ENCODE measurements at places on chromosomes 3 and 15.

GRCh38 chr3:52162250-52162872 is 8.1 kb upstream of the POC1A start:
- no peaks in the 10 kb centered on the region for H3K36me3 ChIP-seq
- H3K4me1 ChIP-seq: no peaks in the 10 kb centered on the region
- H3K4me3 ChIP-seq: no peak overlapping the region
- no peak overlapping the region for H3K27ac ChIP-seq

GRCh38 chr3:74518610-74519009 is 95.8 kb downstream of the CNTN3 start:
- H3K4me3 ChIP-seq: no peak overlapping the region
- H3K36me3 ChIP-seq: no peaks in the 10 kb centered on the region
- no peaks in the 10 kb centered on the region for H3K4me1 ChIP-seq
- no peaks in the 10 kb centered on the region for H3K27me3 ChIP-seq
- H3K27ac ChIP-seq: no peak overlapping the region
- DNase-seq: no peak

- peaks cover 68% of the 10 kb centered on the region for H3K4me1 ChIP-seq
- no peak for DNase-seq
- peaks cover 6% of the 10 kb centered on the region for H3K36me3 ChIP-seq
- peak overlapping the region; percentile 63 for H3K4me3 ChIP-seq
- peak overlapping the region; percentile 78 for H3K27ac ChIP-seq
Observed at GRCh38 chr3:171269542-171269941, 190.7 kb downstream of the TNIK start.

DNA sequence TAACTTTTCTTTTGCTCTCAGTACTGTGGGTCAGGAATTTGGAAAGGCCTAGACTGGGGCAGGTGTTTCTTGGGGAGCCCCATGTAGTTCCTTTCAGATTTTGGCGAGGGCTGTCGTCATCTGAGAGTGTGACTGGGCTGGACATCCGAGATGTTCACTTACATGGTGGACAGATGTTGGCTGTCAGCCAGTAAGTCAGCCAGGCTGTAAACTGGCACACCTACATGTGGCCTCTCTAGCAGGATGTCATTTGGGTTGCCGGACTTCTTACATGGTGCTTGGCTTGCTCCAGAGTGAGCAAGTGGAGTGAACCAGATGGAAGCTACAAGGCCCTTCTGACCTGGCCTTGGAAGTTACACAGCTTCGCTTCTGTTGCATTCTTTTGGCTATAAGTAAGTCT is 20.7 kb downstream of the TATDN2 start:
- H3K36me3 ChIP-seq: peaks cover 58% of the 10 kb centered on the region
- peaks cover 47% of the 10 kb centered on the region for H3K4me1 ChIP-seq
- H3K27me3 ChIP-seq: no peaks in the 10 kb centered on the region
- no peak for DNase-seq
- no peak overlapping the region for H3K27ac ChIP-seq
- no peak overlapping the region for H3K4me3 ChIP-seq

DNA sequence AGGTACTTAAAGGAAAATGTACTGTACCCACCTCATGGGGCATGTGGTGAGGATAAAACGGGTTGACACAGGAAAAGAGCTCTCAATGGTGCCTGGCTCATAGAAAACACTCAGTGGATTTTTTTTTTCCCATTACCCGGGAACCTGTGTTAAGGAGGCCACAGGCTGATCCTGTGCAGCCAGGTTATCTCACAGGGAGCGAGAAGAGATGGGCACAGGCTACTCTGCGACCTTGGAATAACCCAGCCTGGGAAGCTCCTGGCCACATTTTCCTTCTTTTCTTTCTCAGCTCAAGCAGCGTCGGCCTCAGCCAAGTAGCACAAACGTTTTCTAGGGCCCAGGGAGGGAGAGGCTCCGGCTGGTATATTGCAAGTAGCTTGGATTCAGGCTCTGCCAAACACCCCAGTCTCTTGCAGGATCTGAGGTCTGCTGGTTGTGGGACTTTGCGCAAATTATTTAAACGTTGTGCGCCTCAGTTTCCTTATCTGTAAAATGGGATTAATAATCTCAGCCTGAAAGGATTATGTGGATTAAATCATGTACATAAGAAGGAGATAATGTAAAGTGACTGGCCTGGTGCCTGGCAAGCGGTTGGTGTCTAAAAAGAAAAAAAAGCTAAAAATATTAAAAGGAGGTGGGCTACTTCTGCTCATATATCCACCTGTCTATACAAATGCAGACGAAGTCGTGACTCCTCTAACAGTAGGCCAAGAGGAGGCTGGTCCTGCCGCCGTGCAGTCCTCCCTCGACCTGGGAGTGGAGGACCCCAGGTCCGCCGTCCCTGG is 2.2 kb downstream of the FURIN start:
- H3K36me3 ChIP-seq: peaks cover 41% of the 10 kb centered on the region
- peaks cover 57% of the 10 kb centered on the region for H3K4me1 ChIP-seq
- peak overlapping the region; percentile 83 for H3K4me3 ChIP-seq

DNA sequence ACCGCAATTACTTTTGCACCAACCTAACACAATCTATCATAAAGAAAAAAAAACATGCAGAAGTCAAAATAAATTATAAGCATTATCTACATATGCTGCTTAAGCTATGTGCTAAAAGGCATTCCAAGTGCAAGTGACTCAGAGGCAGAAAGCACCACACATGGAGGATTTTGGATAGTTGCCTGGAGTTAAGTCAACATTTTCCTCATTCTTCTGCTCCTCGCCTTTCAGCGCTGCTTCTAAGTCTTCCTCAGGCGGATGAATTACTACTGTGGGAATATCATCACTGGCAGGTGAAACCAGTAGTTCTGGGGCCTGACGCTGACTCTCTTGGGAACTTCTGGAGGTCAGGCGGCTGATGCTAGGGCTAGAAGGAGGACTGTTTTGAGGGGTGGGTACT is 53.1 kb downstream of the SLC4A7 start:
- H3K4me1 ChIP-seq: peaks cover 3% of the 10 kb centered on the region
- peaks cover 61% of the 10 kb centered on the region for H3K36me3 ChIP-seq
- H3K27ac ChIP-seq: no peak overlapping the region
- no peak for DNase-seq
- no peak overlapping the region for H3K4me3 ChIP-seq
- no peaks in the 10 kb centered on the region for H3K27me3 ChIP-seq

DNA sequence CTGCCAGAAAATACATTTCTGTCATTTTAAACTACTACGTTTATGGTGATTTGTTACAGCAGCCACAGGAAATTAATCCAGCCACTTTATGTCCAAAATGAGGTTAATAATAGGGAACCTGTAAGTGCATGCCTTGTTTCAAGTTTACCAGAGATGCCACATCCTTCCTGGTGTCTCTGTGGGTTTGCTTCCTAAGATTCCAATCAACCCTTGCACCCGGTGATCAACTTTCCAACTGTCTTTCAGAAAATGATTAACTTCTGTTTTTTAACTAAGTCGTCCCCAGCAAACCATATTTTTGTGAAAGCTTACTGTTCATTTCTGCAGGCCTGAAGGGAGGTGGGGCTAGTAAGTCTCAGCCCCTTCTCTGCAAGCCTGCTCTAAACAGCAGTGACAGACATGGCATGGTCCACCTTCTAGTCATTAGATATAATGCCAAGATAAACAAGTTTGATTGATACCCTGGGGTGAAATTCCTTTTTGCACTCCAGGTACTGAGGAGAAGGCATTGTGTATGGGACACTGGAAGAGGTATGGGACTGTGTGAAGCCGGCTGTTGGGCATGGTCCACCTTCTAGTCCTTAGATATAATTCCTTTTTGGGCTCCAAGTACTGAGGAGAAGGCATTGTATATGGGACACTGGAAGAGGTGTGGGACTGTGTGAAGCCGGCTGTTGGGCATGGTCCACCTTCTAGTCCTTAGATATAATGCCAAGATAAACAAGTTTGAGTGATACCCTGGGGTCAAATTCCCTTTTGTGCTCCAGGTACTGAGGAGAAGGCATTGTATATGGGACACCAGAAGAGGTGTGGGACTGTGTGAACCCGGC is 11.1 kb upstream of the TMC3 start:
- no peaks in the 10 kb centered on the region for H3K27me3 ChIP-seq
- H3K36me3 ChIP-seq: no peaks in the 10 kb centered on the region
- no peak overlapping the region for H3K4me3 ChIP-seq
- H3K27ac ChIP-seq: no peak overlapping the region

DNA sequence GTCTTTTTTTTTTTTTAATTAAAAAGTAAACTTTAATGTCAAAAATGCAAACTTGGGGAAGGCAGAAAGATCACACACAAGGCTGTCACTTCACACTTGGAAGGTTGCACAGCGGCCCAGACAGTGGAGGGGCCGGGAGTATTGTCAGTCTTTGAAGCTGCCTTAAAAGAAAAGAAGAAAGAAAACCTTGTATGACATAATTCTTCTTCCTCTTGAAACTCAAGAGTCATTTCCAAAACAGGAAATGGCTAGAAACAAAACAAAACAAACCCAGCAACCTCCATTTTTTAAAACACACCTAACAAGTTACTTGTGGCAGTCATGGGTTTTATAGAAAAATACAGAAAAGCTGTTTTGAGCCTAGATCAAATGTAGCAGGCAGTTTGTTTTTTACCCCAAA is 68.1 kb upstream of the MAGI1 start:
- peaks cover 2% of the 10 kb centered on the region for H3K4me1 ChIP-seq
- no peak overlapping the region for H3K27ac ChIP-seq
- no peaks in the 10 kb centered on the region for H3K36me3 ChIP-seq
- H3K27me3 ChIP-seq: no peaks in the 10 kb centered on the region
- no peak overlapping the region for H3K4me3 ChIP-seq
- no peak for DNase-seq

- no peak overlapping the region for H3K27ac ChIP-seq
- H3K4me1 ChIP-seq: peaks cover 1% of the 10 kb centered on the region
- H3K36me3 ChIP-seq: peaks cover 1% of the 10 kb centered on the region
- no peaks in the 10 kb centered on the region for H3K27me3 ChIP-seq
Observed at GRCh38 chr3:111936967-111937366, 41.9 kb upstream of the ABHD10 start.

GRCh38 chr15:48595981-48596380 is 49.5 kb downstream of the FBN1 start:
- no peak overlapping the region for H3K4me3 ChIP-seq
- peaks cover 2% of the 10 kb centered on the region for H3K4me1 ChIP-seq
- H3K27me3 ChIP-seq: peaks cover 31% of the 10 kb centered on the region
- H3K27ac ChIP-seq: no peak overlapping the region
- no peaks in the 10 kb centered on the region for H3K36me3 ChIP-seq

- no peak overlapping the region for H3K4me3 ChIP-seq
- H3K27ac ChIP-seq: no peak overlapping the region
- H3K4me1 ChIP-seq: no peaks in the 10 kb centered on the region
- no peaks in the 10 kb centered on the region for H3K27me3 ChIP-seq
- no peak for DNase-seq
Observed at GRCh38 chr3:113129168-113129567, 82.2 kb upstream of the BOC start.

GRCh38 chr15:67080118-67080899 is 14.9 kb downstream of the SMAD3 start:
- H3K4me1 ChIP-seq: peaks cover 92% of the 10 kb centered on the region
- H3K36me3 ChIP-seq: peaks cover 75% of the 10 kb centered on the region
- no peak overlapping the region for H3K4me3 ChIP-seq
- H3K27ac ChIP-seq: peak overlapping the region; percentile 93
- DNase-seq: no peak
- no peaks in the 10 kb centered on the region for H3K27me3 ChIP-seq

- no peak for DNase-seq
- no peak overlapping the region for H3K4me3 ChIP-seq
- peaks cover 4% of the 10 kb centered on the region for H3K4me1 ChIP-seq
- no peaks in the 10 kb centered on the region for H3K36me3 ChIP-seq
- no peak overlapping the region for H3K27ac ChIP-seq
- H3K27me3 ChIP-seq: peaks cover 7% of the 10 kb centered on the region
Observed at GRCh38 chr3:190337301-190337700, 15.1 kb upstream of the CLDN1 start.

DNA sequence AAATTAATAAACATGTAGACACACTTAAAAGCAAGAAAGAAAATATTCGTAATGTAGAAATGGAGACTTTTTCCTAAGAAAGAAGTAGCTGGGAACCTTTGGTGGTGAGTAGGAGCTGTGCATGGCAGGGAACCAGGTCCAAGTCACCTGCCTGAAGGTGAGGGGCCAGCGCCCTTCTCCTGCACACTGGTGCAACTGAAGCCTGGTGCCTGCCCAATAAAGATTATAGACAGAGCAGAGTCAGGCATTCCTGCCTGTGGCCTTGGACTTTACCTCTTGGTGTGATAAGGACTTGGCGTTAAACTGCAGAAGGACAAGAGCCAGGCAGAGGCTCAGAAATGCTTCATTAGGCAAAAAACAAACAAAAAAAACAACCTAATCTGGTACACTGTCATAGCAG is 14.2 kb downstream of the CFAP91 start:
- no peak for DNase-seq
- no peaks in the 10 kb centered on the region for H3K27me3 ChIP-seq
- no peaks in the 10 kb centered on the region for H3K4me1 ChIP-seq
- H3K36me3 ChIP-seq: no peaks in the 10 kb centered on the region

GRCh38 chr3:194396859-194397756 is 2.0 kb downstream of the GP5 start:
- H3K27me3 ChIP-seq: peaks cover 54% of the 10 kb centered on the region
- peak overlapping the region; percentile 69 for H3K4me3 ChIP-seq
- no peaks in the 10 kb centered on the region for H3K36me3 ChIP-seq
- DNase-seq: peak; percentile 56

- H3K4me1 ChIP-seq: no peaks in the 10 kb centered on the region
- peaks cover 10% of the 10 kb centered on the region for H3K27me3 ChIP-seq
- H3K4me3 ChIP-seq: no peak overlapping the region
- H3K36me3 ChIP-seq: no peaks in the 10 kb centered on the region
- no peak for DNase-seq
Observed at GRCh38 chr15:93360976-93361375, 272.0 kb upstream of the RGMA start.

DNA sequence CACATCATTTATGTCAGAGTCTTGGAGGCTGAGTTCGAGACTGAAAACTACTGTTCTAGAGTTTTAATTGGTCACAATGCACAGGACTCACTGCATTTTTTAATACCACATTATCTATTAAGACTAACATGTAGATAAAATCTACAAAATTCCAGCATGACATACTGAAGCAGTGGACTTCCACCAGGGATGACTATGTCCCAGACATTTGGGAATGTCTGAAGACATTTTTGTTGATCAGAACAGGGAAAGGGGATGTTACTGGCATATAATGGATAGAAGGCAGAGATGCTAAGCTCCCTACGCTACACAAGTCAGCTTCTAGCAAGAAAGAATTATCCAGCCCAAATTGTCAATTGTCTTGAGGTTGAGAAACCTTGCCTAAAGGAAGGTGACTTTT is 419.0 kb upstream of the TGFBR2 start:
- H3K4me3 ChIP-seq: no peak overlapping the region
- H3K4me1 ChIP-seq: no peaks in the 10 kb centered on the region
- no peaks in the 10 kb centered on the region for H3K36me3 ChIP-seq
- H3K27me3 ChIP-seq: peaks cover 13% of the 10 kb centered on the region
- no peak overlapping the region for H3K27ac ChIP-seq

GRCh38 chr3:184306341-184306972 is 7.4 kb downstream of the PSMD2 start:
- no peak overlapping the region for H3K4me3 ChIP-seq
- peaks cover 68% of the 10 kb centered on the region for H3K36me3 ChIP-seq
- H3K4me1 ChIP-seq: peaks cover 3% of the 10 kb centered on the region
- no peaks in the 10 kb centered on the region for H3K27me3 ChIP-seq
- DNase-seq: no peak

- H3K27me3 ChIP-seq: no peaks in the 10 kb centered on the region
- peaks cover 40% of the 10 kb centered on the region for H3K36me3 ChIP-seq
- no peak for DNase-seq
- peaks cover 18% of the 10 kb centered on the region for H3K4me1 ChIP-seq
- H3K27ac ChIP-seq: no peak overlapping the region
Observed at GRCh38 chr3:98398513-98398912, 8.0 kb downstream of the OR5K3 start.

- H3K27ac ChIP-seq: no peak overlapping the region
- peaks cover 11% of the 10 kb centered on the region for H3K4me1 ChIP-seq
- no peak for DNase-seq
- no peak overlapping the region for H3K4me3 ChIP-seq
- no peaks in the 10 kb centered on the region for H3K36me3 ChIP-seq
Observed at GRCh38 chr3:188185717-188186251, 31.8 kb downstream of the LPP start.

All from activated CD8-positive, alpha-beta memory T cell treated with anti-CD3 and anti-CD28 coated beads, Interleukin-2, amount 10 ng/mL, durations not matched to agents 7 days and 5 days (primary cell).